ENCODE measurements at places on chromosomes 16 and 17.
A peak's percentile ranks its signal among the peaks of the same experiment; 100 is the strongest.

DNA sequence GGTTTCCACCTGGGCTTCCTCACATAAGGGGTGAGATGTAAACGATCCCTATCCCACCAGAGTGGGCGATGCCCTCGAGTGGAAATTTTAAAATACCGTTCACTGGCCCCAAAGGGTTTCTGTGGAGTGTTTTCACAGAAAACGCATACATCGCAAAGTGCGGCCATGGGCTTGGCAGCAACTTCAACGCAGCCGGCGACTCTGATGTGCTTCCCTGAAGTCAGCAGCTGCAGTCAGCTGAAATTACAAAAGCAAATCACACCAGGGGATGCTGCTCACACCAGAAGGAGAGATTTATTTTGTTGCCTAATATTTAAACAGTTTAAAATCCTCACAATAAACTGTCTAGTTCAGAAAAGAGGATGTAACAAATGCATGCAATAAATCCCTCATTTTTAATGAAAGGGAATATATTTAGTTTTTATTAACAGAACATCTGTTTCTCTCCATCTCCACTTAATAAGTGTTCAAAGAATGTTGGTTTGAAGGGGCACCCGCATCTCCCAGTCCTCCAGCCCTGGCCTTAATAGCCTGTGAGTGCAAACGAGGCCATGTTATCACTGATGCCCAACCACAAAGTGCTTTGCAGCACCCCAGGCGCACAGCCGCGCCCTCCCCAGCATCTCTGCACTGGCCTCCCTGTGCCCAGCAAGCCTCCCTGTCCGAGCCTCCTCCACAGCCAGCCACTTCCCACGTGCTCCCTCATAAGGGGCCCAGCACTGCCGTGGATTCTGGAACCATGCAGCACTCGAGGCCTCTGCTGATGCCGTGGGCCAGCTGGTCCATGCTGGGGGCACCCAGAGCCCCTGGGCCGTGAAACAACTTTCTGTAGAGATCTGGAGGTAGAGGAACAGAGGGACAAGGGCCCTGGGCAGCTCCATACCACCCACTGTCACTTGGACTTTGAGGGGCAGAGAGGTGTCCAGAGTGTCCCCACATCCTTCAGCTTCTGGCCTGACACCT, 17.3 kb upstream of the XYLT2 start:
- DNase-seq, result no peak

DNA sequence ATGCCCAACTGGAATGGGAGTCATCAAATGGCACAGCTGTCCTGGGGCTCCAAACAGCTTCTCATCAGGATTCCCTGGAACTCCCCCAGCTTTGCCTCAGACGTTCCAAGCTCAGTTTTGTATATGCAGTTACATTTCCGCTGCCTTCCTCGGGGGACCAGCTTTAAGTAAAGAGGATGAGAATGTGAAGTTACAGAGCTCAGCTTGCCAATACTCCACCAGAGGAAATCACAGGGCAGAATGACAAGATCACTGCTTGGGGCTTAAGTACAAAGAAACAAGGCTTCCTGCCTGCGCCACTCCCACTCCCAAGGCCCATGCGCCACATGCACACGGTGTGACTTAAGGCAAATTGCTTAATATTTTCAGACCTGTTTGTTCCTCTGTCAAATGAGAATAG, 272.4 kb upstream of the CDH11 start:
- no peak for DNase-seq

DNA sequence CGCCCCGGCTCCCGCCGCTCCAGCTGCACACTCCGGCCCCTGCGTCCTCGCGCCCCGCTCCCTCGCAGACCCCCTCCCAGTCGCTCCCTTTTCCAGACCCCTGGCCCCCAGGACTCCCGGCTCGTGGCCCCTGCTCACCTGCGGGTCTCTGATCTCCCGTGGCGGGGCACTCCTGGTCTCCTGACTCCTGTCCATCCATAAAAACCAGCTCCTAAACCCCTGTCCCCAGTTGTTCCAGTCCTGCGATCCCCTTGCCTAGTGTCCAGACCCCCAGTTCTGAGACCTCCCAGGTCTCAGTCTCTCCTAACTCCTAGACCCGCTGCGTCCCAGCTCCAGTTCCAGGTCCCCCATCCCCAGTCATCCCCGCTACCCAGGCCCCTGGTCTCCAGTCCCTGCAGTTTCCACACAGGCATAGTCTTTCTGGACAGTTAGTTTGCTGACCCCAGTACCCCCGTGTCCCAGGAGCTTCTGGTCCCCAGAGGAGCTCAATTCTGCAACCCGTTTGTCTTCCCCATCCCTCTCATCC, 379 bp downstream of the SNX29 start:
- no peak for DNase-seq

- DNase-seq, result no peak
Measured at GRCh38 chr16:57069635-57070370, 22.6 kb upstream of the CPNE2 start.

GRCh38 chr16:9903-10665, 43.3 kb downstream of the POLR3K start:
- no peak for DNase-seq

DNA sequence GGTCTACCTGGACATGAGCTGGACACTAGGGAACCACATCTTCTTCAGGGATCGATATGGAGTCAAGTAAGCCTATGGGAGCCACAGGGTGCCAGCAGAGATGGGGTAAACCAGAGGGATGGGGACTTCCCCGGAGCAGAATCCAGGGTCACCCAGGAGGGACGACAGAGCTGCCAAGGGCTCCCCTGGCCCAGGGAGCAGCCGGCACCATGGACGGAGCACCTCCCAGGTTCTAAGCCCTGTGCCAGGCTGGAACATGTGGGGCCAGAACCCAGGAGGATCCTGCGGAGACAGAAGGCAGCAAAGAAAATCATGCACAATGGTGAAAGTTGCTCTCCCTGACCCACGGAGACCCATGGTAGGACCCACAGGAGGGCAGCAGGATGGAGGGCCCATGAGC, 33.6 kb upstream of the KSR1 start:
- DNase-seq, result no peak

DNA sequence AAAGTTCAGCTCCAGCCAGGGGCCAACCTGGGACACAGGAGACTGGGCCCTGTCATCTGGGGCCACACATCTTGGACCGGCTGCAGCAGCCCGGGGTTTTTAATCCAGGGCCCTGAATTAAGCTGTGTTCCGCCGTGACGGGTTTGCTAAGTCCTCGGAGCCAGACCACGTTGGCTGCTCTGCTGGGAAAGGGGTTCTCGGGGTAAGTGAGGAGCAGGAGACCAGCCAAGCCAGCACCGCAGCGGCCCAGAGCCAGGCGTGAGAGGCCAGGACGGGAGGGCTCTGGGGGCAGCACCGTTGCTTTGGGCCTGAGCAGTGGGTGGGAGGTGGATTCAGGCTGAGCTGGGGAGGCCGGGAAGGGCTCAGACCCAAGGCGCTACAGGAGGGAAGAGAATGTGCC, 31.3 kb upstream of the CBX4 start:
- no peak for DNase-seq

DNA sequence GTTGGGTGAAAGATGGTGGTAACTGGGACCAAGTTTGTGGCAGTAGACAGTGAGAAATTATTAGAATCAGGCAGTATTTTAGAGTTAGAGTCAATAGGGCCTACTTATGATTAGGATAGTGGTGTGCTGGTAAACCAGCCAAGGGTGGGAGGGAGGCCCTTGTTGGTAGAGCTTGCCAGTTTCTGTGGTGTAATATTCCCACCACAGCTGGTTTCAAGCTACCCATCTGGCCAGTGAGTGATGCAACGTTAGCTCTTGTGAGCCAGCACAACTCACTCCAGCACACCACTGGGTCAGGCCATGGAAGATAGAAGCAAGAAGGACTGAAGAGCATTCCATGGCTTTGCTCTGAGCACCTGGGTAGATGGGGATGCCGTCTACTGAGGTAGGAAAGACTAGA, 34.9 kb downstream of the GNAO1 start:
- no peak for DNase-seq

GRCh38 chr17:40499551-40500189, 1.8 kb downstream of the TNS4 start:
- no peak for DNase-seq

- DNase-seq, result no peak
Measured at GRCh38 chr16:76913046-76913445, 277.9 kb upstream of the MON1B start.

DNA sequence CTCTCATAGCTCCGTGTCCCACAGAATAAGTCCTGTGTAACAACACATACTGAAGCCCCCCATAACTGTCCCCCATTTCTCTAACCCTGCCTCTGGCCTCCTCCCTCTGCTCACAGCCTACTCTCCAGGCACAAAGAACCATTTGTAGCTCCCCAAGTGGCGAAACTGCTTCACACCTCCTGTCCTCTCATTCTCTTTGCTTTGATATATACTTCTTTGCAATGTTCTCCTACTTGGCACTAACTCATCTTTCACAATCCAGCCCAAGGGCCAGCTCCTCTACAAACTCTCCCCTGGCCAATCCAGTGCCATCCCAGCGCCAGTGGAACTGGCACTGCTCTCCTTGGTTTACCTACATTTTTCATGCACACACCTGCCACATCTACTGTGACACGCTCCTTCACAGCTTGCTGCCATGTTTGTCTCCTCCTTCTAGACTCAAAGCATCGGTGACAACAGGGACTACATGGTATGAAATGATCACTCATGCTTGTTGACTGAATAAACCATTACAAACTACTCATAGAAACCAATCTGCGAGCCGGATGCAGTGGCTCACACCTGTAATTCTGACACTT, 12.8 kb downstream of the CYTH1 start:
- DNase-seq, result no peak

- peak; percentile 39 for DNase-seq
Measured at GRCh38 chr17:21419299-21420239, 43.4 kb downstream of the KCNJ12 start.

Data from CD4-positive, alpha-beta T cell treated with Interleukin-4 for 4 hours (primary cell).